ENCODE measurements at places on chromosomes 13 and 19.

- DNase-seq: no peak
Measured at GRCh38 chr13:102097708-102098107, 304.1 kb downstream of the FGF14 start.

- peak; percentile 92 for DNase-seq
Measured at GRCh38 chr19:53868892-53869804, 1.5 kb downstream of the MYADM start.

- DNase-seq: no peak
Measured at GRCh38 chr13:35818633-35819067, 312.5 kb downstream of the DCLK1 start.

DNA sequence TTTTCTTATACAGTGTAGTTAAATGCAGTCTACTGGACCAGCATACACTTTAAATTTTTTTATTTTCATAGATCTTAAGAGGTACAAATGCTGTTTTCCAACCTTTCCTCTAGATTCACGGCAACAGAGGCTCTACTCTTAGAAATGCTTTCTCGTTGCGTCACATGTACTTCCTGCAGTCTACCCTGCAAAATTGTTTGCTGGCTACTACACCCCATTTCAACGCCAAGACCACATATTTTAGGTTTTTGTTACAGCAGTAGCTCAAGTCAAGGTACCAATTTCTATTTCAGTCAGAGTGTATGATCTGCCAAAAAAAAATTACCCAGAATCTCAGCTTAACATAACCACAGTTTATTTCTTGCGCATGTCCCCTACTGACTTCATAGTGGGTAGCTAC lies 94.1 kb downstream of the TNFSF13B start:
- DNase-seq: no peak

DNA sequence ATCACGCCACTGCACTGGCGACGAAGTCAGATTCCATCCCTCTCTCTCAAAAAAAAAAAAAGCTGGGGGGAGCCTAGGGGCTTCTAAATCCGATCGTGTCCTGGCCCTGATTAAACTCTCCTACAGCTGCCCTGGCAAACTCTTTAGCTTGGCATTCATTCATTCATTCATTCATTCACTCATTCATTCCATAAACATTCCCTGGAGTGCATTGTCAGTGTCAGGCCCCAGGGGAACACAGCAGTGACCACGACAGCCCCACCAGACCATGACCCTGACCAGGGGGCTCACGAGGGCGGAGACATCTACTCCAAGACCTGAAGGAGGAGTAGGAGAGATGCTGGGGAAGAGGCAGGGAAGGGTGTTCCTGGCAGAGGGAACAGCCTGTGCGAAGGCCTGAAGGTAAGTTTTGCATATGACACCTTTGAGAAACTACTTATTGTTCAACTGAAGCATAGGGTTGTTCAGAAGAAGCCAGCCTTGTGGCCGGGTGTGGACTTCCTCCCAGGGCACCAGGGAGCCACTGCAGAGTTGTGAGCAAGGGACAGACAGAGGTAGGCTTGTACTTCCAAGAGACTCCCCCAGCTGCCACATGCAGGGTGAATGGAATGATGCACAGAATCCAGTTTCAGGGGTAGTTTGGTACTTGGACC lies 24.5 kb downstream of the CEACAM16 start:
- no peak for DNase-seq

DNA sequence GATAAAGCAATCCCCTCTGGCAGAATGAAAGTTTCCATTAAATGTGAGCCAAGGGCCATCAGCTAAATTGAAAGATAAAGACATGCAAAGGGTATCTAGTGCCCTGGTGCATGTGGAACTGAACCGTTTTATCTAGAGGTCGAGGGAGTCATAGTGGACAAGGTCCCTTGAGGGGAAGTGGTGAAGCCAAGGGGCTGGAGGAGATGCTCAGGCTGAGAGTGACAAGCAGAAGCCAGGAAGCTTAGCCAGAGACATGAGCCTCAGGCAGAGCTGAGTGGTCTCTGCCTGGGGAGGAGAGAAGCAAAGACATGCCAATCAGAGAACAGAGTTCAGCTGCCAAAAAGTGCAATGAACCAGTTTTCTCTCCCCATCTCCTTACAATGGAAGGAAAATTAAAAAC lies 68.1 kb upstream of the SLC10A2 start:
- DNase-seq: no peak

- DNase-seq: no peak
Measured at GRCh38 chr13:83740622-83741021, 141.7 kb downstream of the SLITRK1 start.

DNA sequence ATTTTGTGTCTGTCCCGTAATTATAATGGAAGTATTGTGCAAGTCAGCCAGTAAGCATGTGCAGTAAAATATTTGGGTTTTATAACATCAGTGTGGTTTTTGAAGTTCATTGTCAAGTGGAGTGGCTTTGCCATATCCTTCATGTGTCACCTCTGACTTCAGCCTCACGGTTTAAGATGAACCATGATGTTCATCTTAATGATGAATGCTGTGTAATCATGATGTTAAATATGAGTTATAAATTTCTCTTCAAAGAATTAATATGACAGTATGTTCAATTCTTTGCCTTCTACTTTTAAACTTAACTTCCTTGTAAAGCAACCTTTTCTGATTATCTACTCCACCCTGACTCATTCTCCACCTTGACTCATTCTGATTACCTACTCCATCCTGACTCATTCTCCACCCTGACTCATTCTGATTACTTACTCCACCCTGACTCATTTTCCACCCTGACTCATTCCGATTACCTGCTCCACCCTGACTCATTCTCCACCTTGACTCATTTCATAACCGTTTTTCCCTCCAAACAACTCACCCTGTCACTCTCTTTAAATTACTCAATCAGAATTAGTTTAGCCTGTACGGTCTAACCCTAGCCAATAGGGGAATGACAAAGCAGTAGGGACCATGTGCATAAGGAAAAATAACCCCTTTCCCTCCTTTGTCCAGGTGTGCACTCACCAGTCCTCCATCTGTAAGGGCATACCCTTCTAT lies 50.3 kb upstream of the ANKRD10 start:
- peak; percentile 55 for DNase-seq

DNA sequence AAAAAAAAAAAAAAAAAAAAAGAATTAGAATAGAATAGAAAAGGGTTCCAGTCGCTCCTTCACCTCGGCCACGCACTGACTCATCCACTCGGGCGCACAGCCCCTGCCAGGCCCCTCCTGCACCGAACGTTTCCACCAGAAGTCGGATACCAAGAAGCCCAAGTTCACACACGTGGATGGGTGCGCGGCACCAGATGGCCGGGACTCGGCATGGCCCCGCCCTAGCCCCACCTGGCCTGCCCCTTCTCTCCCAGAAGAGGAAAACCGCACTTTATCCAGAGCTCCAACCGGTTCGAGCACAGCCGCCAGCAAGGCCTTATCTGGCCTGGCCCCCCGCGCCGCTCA lies 5.9 kb downstream of the PRR36 start:
- DNase-seq: peak; percentile 63

- DNase-seq: peak; percentile 54
Measured at GRCh38 chr13:41054212-41054877, 7.0 kb upstream of the WBP4 start.

DNA sequence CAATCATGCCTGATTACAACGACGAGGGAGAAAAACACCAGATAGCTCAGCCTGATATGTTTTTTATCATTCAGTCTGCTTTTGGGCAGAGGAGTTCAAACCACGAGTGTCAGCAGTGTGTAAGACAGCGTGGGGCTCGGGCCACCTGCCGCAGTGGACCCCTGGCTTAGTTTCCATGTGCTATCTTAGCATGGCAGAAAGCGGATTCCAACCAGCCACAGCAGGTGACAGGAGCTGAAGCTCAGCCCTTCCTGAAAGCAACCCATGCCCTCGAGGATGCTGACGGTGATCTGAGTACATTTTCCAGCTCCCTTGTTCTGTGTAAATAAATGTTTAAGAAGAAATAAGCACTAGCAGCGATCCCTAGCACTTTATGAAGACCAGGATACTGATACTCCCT lies 32.2 kb upstream of the MBNL2 start:
- DNase-seq: no peak

DNA sequence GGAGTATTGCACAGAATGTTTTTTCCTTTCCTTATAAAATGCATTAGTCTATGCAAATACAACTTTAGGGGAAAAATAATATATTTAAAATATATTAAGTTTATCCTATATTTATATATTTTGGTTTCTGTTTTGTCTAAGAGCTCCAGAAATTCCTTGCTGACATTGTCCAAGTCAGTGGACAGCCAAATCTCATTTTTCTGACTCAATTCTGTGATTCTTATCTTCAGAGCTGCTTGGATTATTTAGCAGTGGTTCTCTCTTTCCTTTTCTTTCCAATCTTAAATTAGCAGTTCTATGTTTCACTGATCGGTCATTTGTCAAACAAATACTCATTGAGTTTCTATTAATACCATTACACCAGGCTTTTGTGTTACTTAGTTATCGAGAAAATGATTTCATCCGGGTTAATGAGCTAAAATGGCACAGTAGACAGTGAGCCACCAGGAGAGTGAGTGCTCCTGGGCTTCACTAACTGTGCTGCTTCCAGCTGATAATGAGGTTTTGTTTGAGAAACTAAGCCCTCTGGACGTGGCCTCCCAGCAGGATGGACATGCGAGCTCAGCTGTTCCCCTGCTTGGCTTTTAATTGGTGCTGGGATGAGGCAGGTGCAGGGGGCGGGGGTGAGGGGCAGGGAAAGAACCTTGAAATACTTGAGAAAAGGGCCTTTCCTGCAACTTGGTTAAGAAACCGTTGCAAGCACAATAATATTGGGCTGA lies 44.0 kb downstream of the ATP11A start:
- no peak for DNase-seq

DNA sequence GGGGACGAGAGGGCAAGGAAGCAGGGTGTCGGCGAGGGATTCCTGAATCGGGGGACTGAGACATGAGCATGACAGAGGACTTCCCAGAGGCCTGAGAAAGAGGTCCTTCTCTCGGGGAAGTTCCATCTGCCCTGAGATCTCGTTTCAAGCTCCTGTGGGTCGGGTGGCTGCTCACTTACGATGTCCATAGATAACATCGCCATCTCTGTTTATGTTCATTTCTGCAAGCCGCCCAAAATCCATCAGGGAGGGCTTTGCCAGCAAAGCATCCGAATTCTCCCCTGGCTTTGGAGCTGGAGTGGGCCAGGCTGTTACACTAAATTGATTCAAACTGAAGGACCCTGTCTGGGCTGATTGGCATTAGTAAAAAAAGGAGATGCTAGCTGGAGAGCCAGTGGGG lies 5.9 kb downstream of the DMKN start:
- no peak for DNase-seq

DNA sequence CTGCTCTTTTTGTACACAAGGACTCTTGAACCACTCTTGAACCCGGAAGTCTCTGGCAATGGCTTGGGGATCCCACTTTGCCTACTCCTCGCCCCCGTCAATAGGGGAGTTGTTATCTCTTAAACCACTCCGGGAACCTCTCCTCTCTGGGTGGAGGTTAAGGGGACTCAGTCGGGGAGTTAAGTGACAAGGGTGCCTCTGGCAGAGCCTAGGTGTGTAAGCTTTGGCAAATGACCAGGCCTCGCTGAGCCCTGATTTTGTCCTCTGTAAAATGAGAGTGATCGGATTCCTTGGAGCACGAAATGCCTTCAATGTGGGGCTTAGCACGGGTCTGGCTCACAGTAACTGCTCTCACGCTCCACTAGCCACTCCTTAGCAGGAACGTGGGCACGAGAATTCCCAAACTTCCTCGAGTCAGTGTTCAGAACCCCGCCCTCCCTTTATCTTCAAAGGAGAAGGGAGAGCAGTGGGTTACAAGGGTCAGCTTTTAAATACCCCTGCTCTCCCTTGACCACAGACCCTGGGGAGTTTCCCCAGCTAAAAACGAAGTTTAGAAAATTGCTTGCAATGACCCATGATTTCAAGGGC lies 193.3 kb downstream of the KATNAL1 start:
- no peak for DNase-seq

GRCh38 chr13:51229731-51230130 lies 7.5 kb downstream of the FAM124A start:
- no peak for DNase-seq

- DNase-seq: no peak
Measured at GRCh38 chr19:10003271-10003670, 7.0 kb downstream of the COL5A3 start.

DNA sequence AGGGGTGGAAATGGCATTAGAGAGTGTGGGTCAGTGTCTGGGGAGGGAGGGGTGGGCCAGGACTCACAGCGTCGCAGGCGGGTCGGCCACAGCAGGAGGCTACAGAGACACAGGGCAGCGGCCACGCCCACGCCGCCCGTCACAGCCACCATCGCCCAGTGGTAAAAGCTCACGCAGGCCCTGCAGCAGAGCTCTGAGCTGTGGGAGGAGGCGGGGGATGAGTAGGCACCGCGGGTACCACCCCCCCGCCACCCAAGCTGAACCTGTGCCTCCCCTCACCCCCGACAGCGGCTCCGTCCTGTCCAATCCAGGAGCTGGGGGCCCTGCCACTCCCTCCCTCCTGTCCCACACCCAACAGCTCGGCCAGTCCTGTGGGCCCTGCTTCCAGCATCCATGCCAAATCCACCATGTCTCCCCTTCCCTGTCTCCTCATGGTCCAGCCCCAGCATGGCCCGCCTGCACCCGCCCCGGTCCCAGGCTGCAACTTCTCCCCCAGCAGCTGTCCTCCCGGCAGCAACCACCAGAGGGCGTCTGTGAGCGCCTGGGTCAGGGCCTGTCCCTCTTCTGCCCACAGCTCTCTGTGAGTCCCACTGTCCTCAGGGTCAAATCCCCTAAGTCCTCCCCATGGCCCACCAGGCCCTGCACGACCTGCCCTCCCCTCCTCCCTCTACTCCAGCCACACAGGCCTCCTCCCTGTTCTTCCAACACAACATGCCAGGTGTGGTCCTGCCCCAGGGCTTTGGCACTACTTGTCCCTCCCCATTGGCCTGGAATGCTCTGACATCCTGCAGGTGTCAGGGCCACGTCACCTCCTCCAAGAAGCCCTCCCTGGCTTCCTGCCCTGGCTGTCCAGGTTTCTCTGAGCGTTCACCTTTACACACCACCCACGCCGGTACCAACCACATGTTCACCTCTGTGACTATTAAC lies 6.0 kb downstream of the TEKTIP1 start:
- peak; percentile 90 for DNase-seq

- DNase-seq: no peak
Measured at GRCh38 chr19:49848938-49849337, 2.0 kb upstream of the PTOV1 start.

DNA sequence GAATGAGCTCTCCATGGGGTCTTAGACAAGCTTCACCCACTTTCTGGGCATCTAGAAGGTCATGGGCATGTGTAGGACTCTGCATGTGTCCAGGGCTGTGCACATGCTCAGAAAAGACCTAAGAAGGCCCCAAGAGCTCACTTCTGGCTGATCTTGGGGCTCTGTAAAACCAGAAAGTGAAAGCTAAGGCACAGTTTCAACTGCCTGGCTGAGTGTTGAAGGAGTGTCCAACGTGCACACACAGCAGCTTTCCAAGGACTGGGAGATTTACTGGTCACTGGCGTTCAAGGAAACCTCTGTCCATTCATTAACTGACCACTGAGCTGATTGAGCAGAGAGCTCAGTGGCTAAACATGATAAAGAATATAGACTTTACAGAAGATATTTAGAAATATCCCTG lies 137.9 kb downstream of the KATNAL1 start:
- no peak for DNase-seq

- DNase-seq: no peak
Measured at GRCh38 chr19:720345-721160, 11.8 kb downstream of the PALM start.

- peak; percentile 77 for DNase-seq
Measured at GRCh38 chr13:111153977-111154332, 38.8 kb downstream of the ARHGEF7 start.

GRCh38 chr19:51595190-51596175 lies 24.4 kb downstream of the ZNF175 start:
- no peak for DNase-seq

GRCh38 chr13:26616126-26616525 lies 58.6 kb downstream of the WASF3 start:
- no peak for DNase-seq

- no peak for DNase-seq
Measured at GRCh38 chr13:53013113-53013512, 15.5 kb upstream of the OLFM4 start.
